ENCODE measurements at places on chromosomes 16 and 17. TPM values are rescaled to one million over a fixed set of nuclear protein-coding genes. Genes with fewer than 3 reads are reported as not detected.

EXOC7 gene
- total RNA-seq = 92.6 TPM

CCR7 gene
- total RNA-seq = 0.17 TPM

TMEM106A gene
- total RNA-seq = 5.4 TPM

CCL23 gene
- total RNA-seq = not detected

TMEM170A gene
- 52.8 TPM for total RNA-seq

ZFP3 gene
- total RNA-seq = 0.15 TPM

HOXB3 gene
- total RNA-seq = not detected

KRTAP16-1 gene
- total RNA-seq = not detected

LSM12 gene
- total RNA-seq = 118 TPM

HBM gene
- not detected for total RNA-seq

RANBP10 gene
- 16.8 TPM for total RNA-seq

ETV4 gene
- 137 TPM for total RNA-seq

NFATC2IP gene
- total RNA-seq = 54.4 TPM

TPSG1 gene
- not detected for total RNA-seq

BOLA2 gene
- total RNA-seq = 9.8 TPM

C17orf78 gene
- not detected for total RNA-seq

SEC14L5 gene
- 3.2 TPM for total RNA-seq

All from H1 (cell line).